ENCODE measurements at places on chromosomes 3 and 15.

GRCh38 chr15:100022391-100022790 is 289.2 kb upstream of the LYSMD4 start:
- DNase-seq: no peak

DNA sequence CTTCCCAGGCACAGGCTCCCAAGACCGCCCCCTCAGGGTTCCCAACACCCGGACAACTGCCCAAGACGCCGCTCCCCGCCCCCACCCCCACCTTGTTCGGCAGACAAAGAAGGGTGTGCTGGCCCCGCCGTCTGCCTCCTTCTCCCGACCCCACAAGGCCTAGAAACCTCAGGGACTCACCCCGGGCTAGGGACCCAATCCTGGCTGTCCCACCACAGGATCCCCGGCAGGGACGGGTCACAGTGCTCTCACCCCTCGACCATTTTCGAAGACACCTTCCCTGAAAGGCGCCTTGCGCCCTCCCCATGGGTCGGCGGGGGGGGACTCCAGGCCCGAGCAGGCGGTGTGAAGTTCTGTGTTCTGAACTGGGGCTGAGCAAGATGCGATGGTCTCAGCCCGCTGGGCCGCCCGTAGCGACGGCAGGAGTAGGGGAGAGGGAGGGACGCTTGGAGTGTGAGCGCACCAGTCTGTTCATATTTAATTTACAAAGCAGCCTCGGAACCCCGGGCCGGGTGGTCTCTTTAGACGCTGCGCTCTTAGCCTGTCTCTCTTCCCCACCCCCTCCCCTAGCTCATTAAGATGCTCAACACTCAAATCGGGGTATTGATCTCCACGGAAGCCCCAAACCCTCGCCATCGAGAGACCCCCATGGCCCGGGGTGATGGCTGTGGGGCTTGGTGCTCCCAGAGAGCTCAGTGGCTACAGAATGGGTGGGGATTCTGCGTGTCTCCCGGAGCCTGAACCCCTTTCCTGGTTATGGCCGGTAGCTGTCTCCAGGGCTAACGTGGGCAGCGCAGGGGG is 1.4 kb upstream of the ISLR2 start:
- no peak for DNase-seq

DNA sequence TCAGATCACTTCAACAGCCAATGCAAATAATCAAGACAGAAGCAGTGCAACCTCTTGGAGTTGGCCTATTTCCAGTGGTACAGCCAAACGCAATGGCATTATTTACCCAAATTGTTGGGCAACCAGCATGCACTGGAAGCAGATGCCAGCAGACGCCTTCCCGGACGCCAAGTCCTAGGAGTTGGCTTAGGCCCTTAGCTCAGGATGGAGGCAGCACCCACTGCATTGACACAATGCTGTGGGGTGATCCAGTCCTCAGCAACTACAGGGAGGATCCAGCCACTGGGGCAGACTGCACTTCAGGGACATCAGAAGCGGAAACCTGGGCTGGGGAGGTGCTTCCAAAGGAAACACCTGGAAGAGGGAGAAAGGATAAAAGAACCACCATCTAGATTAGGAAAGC is 290.4 kb downstream of the FAM43A start:
- DNase-seq: no peak

GRCh38 chr3:56424885-56425284 is 43.4 kb downstream of the ERC2 start:
- DNase-seq: no peak

DNA sequence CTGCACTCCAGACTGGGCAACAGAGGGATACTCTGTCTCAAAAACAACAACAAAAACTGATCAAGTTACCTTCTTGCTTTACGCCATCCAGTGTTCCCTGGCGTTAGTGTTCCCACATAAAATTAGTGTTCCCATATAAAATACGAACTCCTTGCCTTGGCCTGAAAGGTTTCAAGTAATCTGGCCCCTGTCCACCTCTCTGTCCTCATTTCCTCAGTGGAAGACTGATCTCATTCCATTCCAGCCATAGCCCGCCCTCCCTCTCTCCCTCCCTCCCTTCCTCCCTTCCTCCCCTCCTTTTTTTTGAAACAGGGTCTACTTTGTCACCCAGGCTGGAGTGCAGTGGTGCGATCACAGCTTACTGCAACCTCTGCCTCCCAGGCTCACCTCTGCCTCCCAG is 2.8 kb upstream of the CAND2 start:
- DNase-seq: no peak

GRCh38 chr3:129429080-129429451 is 630 bp upstream of the EFCAB12 start:
- no peak for DNase-seq

DNA sequence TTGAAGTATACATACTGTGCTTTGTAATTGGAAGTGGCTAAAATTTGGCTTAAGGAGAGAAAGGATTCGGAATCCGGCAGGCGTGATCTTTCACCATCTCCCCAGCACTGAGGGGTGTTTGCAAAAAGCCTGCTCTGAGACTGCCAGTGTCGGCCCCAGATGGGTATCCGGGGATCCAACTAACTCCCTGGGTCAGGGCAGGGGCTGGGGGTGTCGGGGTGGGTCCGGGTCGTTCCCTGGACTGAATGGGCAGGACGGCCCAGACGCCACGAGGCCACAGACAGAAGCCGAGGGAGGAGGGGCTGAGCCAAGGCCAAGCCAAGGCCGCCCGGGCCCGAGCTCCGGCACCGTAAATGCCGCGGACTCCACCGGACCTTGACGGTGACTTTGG is 349 bp downstream of the PPIB start:
- no peak for DNase-seq

GRCh38 chr3:192371870-192372400 is 355.4 kb downstream of the FGF12 start:
- no peak for DNase-seq

DNA sequence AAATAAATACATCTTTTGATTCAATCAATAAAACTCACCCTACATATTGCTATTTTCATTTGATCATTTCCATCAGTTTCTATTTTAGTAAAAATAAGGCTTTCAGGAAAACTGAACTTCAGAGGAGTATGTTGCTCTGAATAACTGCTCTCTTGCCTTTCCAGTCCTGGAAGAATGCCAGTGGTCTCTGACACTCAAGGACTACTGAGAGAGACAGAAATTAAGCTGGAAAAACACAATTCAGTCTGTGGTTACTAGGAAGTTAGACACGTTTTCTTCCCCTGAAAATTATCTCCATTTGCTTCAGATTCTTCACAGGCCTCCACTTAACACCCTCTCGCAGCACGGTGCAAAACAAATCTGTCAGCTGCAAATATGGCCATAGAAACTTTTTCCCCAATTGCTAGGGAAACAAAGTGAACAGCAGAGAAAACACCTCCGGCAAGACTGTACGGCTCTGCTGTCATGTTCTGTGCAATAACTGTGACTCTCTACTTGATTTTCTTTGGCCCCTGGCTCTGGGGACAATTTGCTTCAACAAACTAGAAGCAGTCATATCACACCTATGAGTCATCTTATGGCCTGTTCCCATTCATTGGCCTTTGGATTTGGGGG is 353.0 kb downstream of the MAGI1 start:
- no peak for DNase-seq

DNA sequence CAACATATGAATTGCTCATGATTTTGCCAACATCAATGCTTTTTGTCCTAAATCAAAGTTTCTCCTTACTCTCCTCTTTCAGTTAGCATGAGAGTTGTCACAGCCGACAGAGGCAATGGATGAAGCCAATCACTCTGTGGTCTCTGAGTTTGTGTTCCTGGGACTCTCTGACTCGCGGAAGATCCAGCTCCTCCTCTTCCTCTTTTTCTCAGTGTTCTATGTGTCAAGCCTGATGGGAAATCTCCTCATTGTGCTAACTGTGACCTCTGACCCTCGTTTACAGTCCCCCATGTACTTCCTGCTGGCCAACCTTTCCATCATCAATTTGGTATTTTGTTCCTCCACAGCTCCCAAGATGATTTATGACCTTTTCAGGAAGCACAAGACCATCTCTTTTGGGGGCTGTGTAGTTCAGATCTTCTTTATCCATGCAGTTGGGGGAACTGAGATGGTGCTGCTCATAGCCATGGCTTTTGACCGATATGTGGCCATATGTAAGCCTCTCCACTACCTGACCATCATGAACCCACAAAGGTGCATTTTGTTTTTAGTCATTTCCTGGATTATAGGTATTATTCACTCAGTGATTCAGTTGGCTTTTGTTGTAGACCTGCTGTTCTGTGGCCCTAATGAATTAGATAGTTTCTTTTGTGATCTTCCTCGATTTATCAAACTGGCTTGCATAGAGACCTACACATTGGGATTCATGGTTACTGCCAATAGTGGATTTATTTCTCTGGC is 2.5 kb downstream of the OR4F6 start:
- no peak for DNase-seq

DNA sequence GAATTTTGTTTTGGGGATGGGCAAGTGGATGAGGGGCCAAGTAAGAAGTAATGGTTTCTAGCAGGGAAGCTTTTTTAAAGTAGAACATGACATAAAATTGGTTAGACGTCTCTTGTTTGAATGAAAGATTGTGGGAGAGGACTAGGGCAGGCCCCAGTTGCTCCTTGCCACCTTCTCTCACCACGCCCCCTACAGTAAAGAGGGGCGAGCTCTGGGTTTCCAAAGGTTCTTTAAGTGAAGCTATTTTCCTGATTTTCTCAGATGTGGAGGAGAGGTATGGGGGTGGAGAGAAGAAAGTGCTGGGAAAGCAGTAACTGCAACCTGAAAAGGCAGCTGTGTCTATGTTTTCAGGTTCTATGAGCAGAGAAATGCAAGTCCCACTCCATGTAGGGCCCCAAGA is 32.6 kb upstream of the SKIL start:
- DNase-seq: no peak

Data from CD8-positive, alpha-beta T cell (primary cell).